ENCODE measurements at places on chromosomes 5 and 9. TPM values are rescaled to one million over a fixed set of nuclear protein-coding genes. Genes with fewer than 3 reads are reported as not detected.

Gene BTNL8
- not detected for total RNA-seq

Gene AJM1
- total RNA-seq = 7.3 TPM

Gene PCDHGB3
- 11.2 TPM for total RNA-seq

DNA sequence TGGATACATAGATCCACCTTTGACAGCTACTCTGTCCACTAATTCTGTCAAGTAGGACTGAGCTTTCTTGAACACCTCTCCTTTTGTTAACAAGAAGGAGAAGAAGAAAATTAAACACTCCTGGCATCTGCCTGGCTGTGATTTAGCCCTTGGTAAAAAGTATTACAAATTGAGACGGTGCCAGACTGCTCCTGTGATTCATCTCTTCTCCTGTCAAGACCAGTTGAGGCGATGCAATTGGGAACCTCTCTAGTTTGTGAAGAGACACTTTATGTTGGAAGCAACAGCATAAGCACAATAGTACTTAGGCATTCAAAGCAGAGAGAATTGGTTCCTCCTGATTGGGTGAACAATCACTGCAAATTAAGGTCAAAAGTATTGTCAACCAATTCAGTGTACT lies 72.7 kb downstream of the GHR start:
- no peak for DNase-seq

DNA sequence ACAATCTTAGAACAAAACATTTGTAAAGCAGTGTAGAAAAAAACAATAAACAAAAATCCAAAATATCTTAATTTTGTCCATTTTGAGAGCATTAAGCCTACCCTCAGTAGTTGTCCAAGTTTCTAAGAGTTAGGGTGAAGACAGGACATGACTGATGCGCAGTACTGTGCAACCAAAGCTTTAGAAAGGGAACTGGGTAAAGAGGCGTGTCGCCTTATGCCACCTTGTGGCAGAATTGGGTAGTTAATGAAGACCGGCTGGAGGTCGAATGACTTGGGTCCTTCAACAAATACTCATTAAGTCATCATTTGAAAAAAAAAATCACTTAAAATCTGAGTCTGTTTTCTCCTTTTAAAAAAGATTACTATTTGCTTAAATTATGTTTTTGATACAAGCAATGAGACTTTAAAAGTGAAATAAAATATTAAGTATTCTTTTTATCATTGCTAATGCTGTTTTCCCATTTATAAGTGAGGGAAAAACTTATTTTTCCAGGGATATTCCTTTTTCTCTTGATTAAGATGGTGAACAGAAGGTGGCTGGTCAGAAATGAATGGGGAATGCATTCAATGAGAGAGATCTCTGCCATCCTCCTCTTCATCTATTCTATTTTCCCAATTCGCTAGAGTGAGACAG lies 3.5 kb upstream of the RNF20 start:
- DNase-seq = peak; percentile 14

DNA sequence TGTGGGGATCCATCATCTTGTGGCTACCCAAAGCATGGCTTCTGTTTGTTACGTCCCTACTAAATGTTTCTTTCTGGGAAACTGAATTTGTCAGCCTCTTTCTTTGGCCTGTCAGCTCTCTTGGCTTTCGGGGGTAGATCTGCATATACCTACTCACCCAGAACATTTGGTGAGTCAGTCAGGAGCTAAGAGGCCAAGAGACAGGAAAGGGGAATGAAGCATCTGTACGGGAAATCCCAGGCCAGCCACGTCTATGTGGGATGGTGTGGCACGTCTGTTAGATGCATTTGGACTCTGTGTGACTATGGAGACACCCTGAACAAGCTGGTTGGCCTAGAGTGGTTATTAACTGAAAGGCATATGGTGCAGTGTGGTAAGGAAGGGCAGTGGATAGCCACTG lies 58.1 kb downstream of the CDO1 start:
- DNase-seq = no peak

- no peak for DNase-seq
Observed at GRCh38 chr5:163809473-163809872, 304.1 kb downstream of the MAT2B start.

DNA sequence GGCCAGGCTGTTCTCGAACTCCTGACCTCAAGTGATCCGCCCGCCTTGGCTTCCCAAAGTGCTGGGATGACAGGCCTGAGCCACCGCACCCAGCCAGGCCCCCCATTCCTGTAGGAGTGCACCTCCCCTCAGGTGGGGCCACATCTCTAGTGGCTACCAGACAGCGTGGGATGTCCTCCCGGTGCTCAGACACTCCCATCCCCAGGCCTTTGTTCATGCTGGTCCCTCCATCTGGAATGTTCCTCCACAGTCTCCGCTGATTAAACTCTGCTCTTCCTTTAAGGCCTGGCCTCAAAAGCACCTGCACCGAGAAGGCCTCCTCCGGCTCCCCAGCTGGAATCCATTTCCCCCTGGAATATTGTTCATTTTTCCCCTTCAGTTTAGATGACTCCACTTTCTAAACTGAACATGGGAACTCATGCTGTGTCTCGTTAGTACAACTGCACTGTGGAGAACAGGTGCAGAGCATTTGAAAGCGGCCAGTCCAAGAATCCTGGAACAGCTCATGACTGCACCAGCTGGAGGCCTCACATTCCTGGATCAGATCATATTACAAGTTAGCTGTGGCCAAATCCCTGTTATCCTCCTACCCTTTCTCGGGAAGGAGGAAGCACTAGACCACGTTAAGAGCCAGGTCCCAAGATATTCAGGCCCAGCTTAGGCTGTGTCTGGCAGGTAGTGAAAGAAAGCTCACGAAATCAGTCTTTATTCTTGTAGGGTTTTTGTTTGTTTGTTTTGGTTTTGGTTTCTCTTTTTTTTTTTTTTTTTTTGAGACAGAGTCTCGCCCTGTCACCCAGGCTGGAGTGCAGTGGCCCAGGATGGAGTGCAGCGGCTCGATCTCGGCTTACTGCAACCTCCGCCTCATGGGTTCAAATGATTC lies 10.8 kb upstream of the PRRC2B start:
- DNase-seq = no peak

- no peak for DNase-seq
Observed at GRCh38 chr9:134165357-134166315, 1.3 kb upstream of the RNU6ATAC start.

GRCh38 chr9:6680797-6681146 lies 35.2 kb upstream of the GLDC start:
- no peak for DNase-seq

GRCh38 chr5:175448276-175448675 lies 4.3 kb upstream of the DRD1 start:
- DNase-seq = no peak

GRCh38 chr5:1728846-1729245 lies 70.8 kb downstream of the MRPL36 start:
- DNase-seq = no peak

DNA sequence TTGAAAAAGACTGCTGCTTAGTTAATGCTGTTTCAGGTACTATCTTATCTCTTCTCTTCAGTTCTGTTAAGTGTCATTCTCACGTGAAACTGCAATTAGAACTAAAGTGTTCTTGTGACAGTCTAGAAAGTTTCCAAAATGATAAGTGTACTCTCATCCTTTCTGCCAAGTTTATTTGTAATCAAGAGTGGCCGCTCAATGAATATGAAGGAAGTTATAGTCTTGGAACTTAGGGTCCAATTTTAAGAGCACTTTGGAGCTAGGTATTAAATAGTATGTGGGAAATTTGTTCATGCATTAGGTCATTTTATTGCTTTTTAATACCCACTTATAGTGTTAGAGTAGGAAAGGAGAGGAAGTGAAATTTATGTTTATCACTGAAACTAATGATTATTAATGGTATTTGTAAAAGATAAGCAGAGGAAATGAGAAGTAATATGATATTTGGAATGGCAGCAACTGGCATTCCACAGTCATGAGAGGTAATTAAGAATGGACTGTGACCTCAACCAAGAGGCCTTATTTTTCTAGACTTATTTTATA lies 20.4 kb downstream of the XRCC4 start:
- no peak for DNase-seq

DNA sequence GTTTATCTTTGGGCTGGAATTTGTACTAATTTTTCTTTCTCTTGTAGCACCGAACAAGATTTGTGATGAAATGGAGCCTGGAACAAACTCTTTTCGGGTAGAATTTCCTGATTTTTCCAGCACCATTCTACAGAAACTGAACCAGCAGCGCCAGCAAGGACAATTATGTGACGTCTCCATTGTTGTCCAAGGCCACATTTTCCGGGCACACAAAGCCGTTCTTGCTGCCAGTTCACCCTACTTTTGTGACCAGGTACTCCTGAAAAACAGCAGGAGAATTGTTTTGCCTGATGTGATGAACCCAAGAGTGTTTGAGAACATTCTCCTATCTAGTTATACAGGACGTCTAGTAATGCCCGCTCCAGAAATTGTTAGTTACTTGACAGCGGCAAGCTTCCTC lies 27.6 kb downstream of the ZBTB43 start:
- no peak for DNase-seq

DNA sequence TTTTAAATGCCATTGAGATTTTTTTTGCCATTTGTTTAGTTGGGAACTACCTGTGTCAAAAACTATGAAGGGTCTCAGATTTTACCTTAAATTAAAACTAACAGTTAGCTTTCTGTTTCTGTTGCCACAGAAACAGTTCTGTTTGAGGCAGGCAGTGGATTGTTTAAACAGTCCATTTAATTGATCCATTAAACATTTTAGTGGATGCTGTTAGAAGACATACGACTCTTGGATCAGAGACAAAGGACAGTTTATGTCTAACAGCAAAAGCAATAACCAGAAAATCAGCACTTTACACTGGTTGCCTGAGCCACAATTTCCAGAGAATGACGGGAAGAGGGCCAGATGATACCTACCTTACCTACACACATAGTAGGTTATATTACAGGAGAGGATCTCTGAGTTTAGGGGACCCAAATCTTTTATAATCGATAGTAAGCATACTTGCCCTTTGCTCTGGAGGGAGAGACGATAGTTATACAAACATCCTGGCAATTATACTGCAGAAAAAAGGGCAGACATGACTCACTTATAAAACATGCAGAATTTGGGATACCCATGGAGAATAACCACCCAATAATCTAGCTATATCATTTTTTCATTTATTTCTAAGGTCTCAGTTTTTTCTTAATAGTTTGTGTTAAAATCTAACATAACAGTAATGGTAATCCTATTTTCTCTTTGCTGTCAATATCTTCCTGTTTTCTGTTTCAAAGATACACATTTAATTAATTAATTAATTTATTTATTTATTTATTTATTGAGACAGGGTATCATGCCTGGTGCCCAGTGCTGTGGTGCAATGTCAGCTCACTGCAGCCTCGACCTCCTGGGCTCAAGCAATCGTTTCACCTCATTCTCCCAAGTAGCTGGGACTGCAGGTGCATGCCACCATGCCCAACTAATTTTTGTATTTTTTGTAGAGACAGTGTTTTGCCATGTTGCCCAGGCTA lies 136.7 kb upstream of the TNFAIP8 start:
- no peak for DNase-seq

DNA sequence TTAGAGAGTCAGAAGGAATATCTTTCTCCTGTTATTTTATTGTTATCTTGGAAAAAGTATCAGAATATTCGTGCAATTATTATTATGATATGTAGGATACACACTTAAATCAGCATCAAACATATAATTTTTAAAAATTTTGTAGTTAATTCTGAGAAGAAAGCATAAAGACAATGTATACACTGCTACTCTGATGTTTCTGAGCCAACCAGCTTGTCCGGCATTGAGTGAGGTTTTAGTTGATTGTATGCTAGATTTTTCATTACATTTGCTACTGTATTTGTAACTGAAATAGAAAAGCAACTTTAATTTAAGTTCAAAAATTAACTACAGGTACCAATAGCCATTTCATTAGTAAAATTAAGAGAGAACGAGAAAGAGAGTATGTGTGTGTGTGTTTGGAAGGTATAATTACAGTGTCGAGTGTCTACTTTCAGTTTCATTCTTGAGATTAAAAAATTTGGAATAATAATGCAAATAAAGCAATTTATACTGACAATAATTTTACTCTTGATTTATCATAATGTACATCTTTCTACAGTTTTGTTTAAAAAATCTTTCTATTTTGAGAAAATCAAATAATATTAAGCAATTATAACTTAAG lies 160.4 kb upstream of the CDH12 start:
- DNase-seq = no peak

GRCh38 chr5:68465133-68465532 lies 249.6 kb downstream of the PIK3R1 start:
- no peak for DNase-seq
